ENCODE measurements at places on chromosomes 3 and 15.

GRCh38 chr3:48650723-48651122 is 12.0 kb downstream of the CELSR3 start:
- no peak for DNase-seq

GRCh38 chr15:96285305-96285704 is 45.2 kb upstream of the NR2F2 start:
- no peak for DNase-seq

GRCh38 chr15:52290329-52290728 is 5.3 kb downstream of the MYO5C start:
- no peak for DNase-seq

GRCh38 chr3:143121241-143122088 is 1.9 kb downstream of the CHST2 start:
- peak; percentile 61 for DNase-seq

- DNase-seq, result no peak
Observed at GRCh38 chr15:99399618-99400017, 148.3 kb downstream of the LRRC28 start.

DNA sequence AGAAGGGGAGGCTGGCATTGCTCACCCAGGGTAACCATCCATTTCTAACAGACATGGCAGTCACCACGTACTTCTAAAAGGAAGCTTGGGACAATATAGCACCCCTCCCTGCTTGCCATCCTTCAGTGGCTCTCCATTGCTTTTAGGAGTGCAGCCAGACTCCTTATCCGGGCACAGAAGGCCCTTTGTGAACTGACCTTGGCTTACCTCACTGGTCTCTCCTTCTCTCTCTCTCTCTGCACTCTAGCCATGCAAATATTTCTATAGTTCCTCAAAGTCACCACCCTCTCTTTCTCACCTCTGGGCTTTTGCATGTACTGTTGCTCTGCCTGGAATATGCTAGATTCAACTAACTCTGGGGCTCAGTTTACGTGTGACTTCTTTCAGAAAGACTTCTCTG is 301.1 kb downstream of the SHQ1 start:
- no peak for DNase-seq

DNA sequence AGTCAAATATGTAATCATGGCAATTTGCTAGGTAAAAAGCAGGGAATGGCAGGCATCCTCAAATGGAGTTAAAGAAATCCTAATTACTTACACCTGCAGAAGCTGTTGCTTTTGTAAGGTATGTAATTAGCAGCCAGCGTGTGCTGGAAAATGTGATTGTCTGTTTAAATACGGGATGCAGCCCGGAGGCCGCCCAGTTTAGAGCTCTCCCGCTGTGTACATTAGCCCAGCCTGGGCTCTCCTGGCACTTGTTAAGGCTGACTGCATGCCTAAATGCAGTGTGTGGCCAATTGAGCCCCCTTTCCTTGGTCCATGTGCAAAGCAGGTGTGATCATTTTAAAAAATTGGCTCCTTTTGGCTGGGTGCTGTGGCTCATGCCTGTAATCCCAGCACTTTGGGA is 9.0 kb downstream of the DPH3 start:
- no peak for DNase-seq

DNA sequence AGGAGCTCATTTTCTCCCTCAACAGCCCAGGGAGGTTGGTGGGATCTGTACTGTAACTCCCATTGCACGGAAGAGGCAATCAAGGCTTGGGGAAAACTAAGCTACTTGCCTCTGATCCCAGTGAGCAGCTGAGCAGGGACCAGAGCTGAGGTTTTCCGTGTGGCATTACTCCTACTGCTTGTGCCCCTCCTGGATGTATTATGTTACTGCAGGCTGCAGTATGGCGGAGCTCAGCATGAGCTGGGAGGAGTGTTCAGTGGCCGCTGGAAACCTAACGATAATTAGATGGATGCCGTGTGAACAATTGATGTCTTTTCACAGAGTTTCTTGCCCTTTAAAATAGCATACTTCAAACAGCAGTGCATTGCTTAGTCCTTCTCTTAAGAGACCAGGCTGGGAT is 2.0 kb upstream of the TPRG1 start:
- DNase-seq, result no peak

DNA sequence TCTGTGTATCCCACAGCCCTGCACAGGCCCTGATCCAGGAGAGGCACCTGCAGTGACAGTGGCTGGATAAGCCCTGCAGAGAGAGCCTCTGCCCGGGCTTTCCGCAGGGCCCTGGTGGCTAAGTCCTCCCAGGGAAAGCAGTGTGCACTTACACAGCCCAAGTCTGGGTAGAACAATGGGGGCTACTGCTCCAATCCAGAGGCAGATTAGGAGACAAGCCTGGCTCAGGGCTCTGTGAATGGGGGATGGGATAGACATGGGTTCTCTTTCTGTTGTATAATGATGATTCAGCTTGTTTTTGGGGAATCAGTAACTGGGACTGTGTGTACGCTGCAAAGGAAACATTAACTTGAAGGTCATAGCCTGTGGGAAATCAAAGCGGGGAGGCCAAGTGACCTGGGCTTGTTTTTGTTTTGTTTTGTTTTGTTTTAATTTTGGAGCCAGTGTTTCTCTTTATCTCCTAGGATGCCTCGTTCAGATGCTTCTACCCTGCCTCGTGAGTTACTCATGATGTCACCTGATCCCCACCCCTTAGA is 4.1 kb upstream of the ALDH1L1 start:
- DNase-seq, result no peak

DNA sequence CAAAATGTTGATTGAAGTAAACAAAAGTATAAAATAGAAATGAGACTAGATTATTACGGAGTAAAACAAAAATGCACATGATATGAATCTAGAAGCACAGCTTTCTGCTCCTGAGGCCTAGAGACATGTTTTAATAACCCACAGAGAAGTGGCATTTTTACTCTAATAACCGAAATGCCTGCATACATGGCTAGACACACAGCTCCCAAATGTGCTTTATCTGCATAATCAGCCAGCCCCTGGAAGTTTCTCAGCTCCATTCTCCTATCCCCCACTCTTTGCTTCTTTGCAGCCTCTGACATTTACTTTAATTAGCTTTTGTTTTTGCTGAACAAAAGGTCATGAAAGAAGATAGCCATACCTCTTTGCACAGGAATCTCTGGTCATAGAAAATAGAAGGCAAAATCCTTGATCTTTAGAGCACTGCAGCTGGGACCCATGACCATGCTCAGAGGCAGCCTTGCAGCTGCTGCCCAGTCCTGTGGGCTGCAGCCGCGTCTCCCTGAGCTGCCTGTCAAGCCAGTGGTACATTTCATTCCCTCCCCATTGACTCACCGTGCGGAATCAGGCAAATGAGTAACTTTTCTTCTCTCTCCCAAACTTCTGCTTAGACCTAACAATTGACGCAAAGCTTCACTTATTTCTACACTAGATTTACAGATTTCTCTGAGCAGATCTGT is at the start of gene VEPH1:
Gene VEPH1, minus strand, starts transcription at position 501 of the 680 bp plus-strand sequence. CDS start 8,067 bp downstream, outside the sequence.
- DNase-seq, result no peak

DNA sequence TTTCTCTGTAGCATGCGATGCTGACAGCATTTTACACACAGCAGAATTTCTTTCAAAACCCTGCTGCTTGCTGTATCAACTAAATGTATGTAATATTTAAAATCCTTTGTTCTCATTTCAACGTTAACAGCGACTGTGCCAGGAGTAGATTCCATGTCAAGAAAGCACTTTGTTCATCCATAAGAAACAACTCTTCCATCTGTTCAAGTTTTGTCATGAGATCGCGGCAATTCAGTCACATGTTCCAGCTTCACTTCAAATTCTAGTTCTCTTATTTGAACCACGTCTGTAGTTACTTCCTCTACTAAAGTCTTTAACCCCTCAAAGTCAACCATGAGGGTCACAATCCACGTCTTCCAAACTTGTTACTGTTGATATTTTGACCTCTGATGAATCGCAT is 50.6 kb downstream of the SMARCC1 start:
- DNase-seq, result no peak

- DNase-seq, result no peak
Observed at GRCh38 chr3:56869157-56869889, 67.6 kb upstream of the ARHGEF3 start.

- DNase-seq, result no peak
Observed at GRCh38 chr3:150135287-150135721, 164.6 kb upstream of the PFN2 start.

DNA sequence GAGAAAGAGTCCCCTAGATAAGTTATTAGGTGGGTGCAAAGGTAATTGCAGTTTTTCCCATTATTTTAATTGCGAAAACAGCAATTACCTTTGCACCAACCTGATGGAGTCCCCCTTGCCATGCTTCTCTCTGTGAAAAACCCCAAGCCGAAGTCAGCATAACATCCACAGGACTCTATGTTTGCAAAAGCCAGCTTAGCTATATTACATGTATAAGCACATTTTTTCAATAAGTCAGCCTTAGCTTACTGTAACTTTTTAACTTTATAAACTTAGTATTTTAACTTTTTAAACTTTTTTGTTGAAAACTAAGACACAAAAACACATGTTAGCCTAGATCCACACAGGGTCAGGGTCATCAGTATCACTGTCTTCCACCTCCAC is 21.4 kb upstream of the MUC20 start:
- DNase-seq, result no peak

GRCh38 chr3:29936766-29937165 is 655.9 kb downstream of the RBMS3 start:
- no peak for DNase-seq

GRCh38 chr3:146390006-146390772 is 79.2 kb downstream of the PLSCR2 start:
- DNase-seq, result no peak

GRCh38 chr3:150105886-150106612 is 135.4 kb upstream of the PFN2 start:
- no peak for DNase-seq

- DNase-seq, result peak; percentile 10
Observed at GRCh38 chr3:134374105-134374790, at the start of gene AMOTL2. Gene AMOTL2, minus strand, starts transcription at chr3:134374447. Its CDS starts 3,014 bp downstream, at chr3:134371433.

- DNase-seq, result no peak
Observed at GRCh38 chr3:183583331-183584245, 28.1 kb upstream of the KLHL6 start.

DNA sequence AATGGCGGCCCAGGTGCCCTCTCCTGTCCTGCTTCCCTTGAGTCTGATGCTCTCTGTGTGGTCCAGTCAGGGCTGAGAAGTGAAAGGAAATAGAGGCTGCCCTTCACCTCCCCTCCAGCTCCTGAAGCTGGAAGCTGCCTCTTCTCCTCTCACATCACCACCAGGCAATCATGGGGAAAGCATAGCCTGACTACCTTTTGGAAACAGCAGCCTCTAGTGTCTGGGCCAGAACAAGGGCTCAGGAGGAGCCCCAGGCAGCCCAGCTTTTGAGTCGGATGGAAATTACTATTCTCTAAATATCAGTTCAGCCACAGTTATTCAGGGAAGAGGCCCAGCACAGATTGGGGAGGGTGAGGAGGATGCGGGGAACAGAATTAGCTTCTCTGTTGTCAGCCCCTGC is 43.3 kb upstream of the CCDC174 start:
- DNase-seq, result no peak

DNA sequence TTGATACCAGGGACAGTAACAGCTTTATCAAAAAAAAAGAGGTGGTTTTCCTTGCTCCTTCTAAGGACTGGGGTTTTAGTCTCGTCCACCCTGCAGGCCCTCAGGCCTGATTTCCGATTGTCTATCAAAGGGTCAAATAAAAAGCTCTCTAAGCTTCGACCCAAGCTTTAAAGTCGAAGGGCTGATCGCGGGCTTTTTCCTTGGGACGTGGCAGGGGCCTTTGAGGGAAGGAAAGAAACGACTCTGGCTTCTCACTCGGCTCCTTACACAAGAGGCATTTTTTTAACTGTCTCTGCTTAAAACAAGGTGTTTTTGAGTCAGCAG is 354 bp upstream of the KLHL24 start:
- DNase-seq, result no peak

GRCh38 chr3:131047582-131047981 is 20.9 kb downstream of the NEK11 start:
- no peak for DNase-seq

- no peak for DNase-seq
Observed at GRCh38 chr15:99163271-99164062, 58.6 kb downstream of the SYNM start.

DNA sequence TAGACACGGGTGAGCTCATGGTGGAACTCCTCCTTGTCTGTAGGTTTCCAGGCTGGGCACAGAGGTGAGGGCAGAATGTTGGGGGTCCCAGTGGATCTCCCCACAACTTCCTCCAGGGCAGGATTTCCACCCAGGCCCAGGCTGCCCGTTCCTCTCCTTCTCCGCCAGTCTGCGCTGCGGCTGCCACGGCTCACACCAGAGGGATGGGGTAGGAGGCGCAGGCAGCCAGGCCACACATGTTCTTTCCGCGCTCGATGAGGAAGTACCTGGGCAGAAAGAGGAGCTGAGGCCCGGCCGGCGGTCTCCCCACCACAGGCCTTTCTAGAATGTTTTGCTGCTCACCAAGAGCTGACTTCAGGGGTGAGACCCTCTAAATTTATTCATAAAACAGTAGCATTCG is 22.9 kb downstream of the CTSH start:
- no peak for DNase-seq

DNA sequence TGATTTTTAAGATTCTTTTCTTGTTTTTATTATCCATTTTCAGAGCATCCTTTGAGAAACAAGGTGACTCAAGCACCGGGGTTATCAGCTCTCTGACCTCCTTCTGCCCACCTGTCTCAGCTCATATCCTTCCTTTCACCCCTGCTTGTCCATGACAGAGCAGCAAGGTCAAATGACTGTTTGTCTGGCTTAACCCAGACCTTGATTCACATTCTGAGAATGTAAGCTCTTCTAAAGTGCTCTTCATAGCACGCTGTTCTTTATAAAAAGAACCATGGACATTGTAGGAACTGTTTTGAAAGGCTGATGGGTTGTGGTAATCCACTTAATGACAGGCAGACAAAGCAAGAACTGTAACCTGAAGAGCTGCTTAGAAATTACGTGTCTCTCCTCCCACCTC is 122.5 kb downstream of the CHST2 start:
- DNase-seq, result no peak

- no peak for DNase-seq
Observed at GRCh38 chr15:67085237-67085817, 19.9 kb downstream of the SMAD3 start.

Data from stimulated activated CD4-positive, alpha-beta T cell treated with anti-CD3 and anti-CD28 coated beads, Interleukin-4, amount 100 ng/mL, for 4 hours (primary cell).